ENCODE measurements at places on chromosomes 7 and 10.

DNA sequence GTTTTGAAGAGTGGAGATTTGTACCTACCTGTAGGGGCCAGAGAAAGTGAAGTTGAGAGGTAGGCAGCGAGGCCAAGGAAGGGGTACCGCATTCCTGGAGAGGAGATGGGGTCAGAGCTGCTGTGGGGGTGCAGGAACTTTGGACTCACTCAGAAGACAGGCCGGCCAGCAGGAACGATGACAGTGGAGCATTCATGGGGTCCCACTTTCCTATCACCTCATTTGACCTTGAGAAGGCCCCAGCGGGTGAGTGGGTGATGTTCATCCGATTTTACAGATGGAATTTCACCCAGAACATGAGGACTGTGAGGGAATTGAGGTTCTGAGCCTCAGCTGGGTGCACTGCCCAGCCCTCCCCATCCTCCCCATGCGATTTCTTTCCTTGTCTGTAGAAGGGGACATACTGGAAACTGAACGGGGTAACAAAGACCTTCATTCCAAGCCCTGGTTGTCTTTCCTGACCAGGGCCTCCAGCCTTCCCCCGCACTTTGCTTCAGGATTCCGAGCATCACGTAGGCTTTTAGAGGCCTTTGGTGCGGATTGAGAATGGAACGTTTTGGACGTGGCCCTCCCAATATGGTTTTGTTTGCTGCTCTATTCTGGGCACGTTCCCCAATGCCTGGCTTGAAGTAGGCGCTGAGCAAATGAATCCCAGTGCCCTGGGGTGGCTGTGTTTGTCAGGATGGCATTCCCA, 87.3 kb downstream of the ADCY1 start:
- no peak for DNase-seq

DNA sequence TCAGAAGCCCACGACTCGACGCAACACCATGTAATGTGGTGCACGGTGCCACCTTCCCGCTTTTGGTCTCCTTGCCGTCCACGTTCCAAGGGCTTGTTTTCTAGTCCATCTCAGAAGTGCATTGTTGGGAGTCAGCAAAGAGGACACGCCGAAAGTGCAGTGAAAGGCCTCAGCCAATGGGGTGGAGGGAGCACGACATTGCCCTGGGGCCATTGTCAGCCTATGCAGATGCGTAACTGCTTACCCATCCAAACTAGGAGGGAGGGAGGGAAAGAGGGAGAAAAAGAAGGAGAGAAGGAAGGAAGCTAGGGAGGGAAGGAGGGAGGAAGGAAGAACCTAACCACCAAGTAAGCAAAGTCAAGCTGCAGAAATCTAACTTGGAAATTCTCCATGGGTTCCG, 202.4 kb downstream of the CCDC3 start:
- DNase-seq: no peak

DNA sequence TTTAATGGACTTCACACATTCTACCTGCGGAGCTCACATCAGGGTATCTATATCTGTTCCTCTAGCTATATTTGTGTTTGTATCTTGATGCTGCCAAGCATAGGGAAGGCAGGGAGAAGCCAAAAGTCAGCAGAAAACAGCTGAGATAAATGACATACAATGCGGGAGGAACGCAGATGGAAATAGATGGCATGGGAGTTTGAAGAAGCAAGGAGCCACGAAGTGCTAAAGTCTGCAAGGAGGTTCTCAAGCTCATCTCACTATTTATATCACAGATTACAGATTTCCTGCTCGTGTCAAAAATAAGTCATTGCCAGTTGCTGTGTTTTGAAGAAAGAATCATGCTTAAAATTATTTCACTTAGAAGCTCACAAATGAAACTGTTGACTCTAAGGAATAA, 180.5 kb downstream of the DPP6 start:
- no peak for DNase-seq

DNA sequence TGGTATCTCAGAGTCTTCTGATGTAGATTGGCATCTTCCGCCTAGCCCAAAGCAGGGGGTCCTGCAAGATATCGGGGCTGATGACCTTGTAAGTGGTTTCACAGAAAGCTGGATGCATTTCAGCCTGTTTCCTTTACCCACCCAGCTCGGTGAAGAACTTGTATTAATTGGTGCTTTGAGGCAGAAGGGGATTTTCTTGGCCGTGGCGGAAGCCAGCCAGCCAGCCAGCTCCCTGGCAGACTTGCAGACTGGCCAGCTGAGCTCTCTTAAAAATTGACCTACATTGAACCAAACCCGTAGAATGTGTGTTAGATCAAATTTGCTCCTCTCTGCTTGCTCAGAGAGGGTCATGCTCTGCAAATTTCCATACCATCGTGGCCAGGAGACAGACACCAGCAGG, 218.4 kb downstream of the ADAM12 start:
- no peak for DNase-seq

GRCh38 chr10:97179311-97179710, 6.4 kb downstream of the SLIT1 start:
- DNase-seq: no peak

DNA sequence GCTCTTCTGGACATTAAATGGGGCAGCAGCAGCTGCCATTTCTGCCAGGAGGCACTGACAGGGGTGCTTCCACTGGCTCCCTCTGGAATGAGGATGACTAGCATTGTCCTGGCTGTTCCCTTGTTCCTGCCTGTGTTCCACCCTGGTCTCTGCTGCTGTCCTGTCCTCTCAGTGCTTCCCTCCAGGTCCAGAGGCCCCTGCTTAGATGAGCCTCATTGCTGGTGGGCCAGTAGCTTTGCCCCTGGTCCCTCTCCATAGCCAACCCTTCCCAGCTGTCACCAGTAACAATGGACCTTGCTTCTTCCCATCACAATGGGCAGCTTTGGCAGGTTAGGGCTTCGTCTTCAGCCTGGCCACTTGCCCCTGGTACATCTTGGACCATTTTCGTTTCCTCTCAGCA, 561.1 kb downstream of the TCERG1L start:
- no peak for DNase-seq

GRCh38 chr10:100448951-100449350, 13.9 kb upstream of the WNT8B start:
- DNase-seq: no peak

GRCh38 chr7:132337450-132338080, 238.7 kb downstream of the PLXNA4 start:
- no peak for DNase-seq

- DNase-seq: no peak
These were observed 164.3 kb upstream of the AGK start for GRCh38 chr7:141386881-141387280.

- peak; percentile 100 for DNase-seq
These were observed at the start of gene CYCS for GRCh38 chr7:25125137-25125946. CYCS (minus strand) TSS chr7:25125260; CDS start chr7:25124119, 1,141 bp downstream.

GRCh38 chr7:155257482-155258225, 40.0 kb upstream of the INSIG1 start:
- no peak for DNase-seq

GRCh38 chr7:122092964-122093797, 50.9 kb downstream of the AASS start:
- DNase-seq: peak; percentile 90

- DNase-seq: no peak
These were observed 20.6 kb upstream of the NKX6-2 start for GRCh38 chr10:132806561-132807003.

DNA sequence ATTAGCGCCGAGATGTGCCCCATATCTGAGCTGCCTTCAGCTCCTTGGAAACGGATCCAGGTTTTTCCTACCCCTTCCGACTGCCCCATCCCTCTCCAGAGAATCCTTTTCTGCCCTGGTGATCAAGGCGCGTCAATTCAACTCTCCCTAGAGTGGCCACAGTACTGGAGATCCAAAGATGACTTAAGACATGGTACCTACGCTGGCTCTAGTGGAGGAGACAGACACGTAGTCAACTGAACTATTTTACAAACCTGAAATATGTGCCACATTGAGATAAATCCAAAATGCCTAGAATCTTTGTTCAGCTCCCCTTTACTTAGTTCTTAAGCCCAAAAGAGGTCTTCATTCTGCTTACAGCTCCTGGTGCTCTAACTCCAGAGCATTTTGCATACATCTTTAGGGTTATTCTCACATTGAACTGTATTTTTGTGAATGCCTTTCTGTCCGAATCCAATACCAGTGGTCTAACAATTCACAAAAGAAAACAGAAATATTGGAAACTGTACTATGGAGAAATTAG, 444 bp upstream of the TNPO3 start:
- DNase-seq: no peak

DNA sequence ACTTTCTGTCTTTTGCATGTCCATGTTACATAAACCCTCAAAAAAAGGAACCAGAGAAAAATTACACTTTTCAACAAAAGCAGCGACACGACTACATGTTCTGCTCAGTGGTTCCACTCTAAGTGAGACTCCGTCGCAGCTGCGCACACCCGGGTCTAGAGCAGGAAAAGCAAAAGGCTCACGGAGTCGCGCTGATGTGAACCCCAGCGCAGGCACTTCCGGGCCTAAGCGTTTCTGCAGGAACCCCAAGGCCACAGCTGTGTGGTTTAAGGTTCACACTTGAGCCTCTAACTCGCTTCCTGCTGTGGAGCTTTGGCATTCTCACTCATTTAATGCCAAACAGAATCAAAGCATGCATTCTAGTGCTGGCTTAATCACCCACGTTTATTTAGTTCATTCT, 240.3 kb downstream of the DNAJB6 start:
- no peak for DNase-seq

- DNase-seq: no peak
These were observed 39.0 kb upstream of the TECTB start for GRCh38 chr10:112244197-112244596.

DNA sequence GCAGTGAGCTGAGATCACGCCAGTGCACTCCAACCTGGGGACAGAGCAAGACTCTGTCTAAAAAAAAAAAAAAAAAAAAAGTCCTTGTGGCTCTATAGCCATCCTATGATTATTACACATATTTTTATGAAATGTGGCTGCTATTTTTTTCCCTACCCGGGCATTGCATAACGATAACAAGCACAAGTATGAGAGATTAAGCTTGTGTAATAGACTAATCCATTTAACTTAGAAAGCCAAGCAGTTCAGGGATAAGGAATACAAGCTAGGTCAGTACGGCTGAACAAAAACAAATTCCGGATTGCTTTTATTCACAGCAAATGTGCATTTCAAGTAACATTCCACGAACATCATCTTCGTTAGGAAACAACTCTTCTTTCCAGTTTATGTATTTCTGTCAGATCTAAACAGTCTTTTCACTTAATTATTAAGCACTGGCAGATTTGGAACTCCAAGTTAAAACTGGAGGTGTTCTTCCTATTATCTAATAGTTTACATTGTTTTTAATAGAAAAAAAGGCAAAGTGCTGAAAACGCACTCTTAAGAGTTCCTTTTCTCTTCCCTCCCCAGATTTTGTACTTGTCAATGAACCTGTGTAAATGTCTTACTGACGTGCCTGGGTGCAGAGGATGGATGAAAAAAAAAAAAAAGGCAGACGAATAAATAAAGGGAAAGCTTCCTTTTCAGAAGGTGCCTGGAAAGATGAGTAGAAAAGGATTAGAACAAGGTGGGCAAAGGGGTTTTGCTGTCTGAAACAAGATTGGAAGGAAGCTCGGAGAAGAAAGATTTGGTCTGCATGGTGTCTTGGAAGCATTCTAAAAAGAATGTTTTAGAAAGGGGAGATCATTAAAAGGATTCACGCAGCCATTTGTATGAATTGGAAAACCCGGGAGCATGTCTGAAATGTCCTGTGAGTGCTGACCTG, 81.1 kb downstream of the PRTFDC1 start:
- DNase-seq: no peak

- no peak for DNase-seq
These were observed 982.1 kb upstream of the MBL2 start for GRCh38 chr10:53754596-53755250.

- DNase-seq: no peak
These were observed 73.6 kb downstream of the ATXN7L1 start for GRCh38 chr7:105802604-105803428.

- DNase-seq: no peak
These were observed 18.3 kb downstream of the GIMAP6 start for GRCh38 chr7:150613880-150614279.

GRCh38 chr7:28497009-28497408, 84.7 kb downstream of the CREB5 start:
- DNase-seq: no peak

All from MM.1S (cell line).